ENCODE measurements at places on chromosomes 12 and 14.

- no peak for DNase-seq
These were observed 860.9 kb upstream of the MDGA2 start for GRCh38 chr14:48536318-48536717.

GRCh38 chr12:82411546-82412230 lies 53.4 kb downstream of the METTL25 start:
- DNase-seq, result no peak

DNA sequence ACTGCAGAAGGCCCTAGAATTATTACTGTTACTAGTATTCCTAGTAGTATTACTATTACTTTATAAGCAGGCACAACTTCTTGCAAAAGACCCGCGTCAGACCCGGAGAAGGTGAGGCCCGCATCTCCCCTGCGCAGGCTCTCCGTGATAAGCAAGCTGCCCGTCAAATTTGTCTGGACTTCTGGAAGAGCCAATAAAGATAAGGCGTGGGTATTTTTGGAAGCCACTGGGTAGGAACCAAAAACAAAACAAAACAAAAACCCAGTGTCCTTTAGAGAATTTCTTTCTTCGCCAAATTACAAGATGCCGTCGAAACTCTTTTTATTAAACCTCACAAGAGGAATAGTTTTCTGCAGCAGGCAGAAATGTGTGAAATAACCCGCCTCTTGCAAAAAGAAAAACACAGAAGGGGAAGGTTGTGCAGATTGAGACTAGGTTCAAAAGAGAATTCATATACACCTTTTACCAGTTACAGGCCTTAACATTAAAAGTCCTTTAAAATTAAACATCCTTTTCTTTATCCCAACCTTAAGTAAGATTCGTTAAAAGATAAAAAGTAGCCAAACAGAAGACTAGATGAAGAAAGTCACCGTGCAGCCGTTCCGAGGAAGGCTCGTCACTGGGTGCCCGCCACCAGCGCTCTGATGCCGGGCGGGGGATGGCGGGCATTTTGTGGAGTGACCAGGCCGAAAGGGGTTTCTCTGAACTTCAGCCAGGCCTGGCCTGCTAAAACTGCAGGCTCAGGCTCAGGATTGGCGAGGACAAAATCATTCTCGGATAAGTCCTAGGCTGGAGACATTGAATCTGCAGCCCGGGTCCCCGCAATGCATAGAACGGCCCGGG lies 1.6 kb downstream of the TBX5 start:
- no peak for DNase-seq

- DNase-seq, result no peak
These were observed 26.9 kb downstream of the TTC6 start for GRCh38 chr14:37622231-37622923.

- DNase-seq, result no peak
These were observed 9.8 kb downstream of the SSTR1 start for GRCh38 chr14:38217553-38217952.

DNA sequence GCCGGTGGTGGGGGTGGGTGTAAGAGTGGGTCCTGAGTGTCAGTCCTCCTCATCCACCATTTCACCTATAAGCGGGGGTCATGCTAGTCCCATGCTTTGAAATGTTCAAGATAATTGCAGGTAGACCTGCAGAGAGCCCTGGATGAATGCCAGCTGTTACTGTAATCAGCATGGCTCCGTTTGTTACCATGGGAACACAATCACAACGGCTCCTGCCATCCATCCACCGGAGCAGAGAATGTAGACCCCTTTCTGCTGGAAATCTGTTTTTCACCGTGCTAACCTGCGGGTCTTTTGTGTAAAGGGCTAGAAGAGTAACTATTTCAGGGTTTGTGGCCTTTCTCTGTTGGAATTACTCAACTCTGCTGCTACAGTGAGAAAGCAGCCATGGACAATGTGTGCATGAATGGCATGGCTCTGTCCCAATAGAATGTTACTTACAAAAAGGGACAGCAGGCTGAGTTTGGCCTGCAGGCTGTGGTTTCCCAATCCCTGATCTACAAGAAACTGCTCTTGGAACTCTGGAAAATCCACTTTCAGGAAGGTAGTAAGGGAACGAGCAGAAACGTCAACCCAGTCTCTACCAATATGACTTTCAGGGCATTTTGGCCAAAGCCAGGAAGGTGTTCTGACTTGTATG lies 36.1 kb downstream of the KCTD10 start:
- DNase-seq, result peak; percentile 68

DNA sequence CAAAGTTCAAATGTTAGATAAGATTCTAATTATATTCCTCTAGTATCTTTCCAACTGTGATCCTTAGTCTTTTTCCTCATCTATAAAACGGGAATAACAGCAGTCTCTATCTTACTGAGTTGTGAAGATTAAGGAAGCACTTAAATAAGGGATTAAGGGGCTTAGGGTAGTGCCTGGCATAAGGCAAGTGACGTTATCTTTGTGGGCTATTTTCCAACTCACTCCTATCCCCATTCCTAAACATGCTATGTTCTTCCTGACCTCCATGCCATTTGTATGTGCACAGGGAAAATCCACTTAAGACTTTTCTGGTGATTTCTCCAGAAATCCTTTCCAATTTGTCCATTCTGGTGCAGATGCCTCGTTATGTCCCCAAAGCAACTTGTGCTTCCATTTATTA lies 33.3 kb downstream of the SUPT16H start:
- no peak for DNase-seq

DNA sequence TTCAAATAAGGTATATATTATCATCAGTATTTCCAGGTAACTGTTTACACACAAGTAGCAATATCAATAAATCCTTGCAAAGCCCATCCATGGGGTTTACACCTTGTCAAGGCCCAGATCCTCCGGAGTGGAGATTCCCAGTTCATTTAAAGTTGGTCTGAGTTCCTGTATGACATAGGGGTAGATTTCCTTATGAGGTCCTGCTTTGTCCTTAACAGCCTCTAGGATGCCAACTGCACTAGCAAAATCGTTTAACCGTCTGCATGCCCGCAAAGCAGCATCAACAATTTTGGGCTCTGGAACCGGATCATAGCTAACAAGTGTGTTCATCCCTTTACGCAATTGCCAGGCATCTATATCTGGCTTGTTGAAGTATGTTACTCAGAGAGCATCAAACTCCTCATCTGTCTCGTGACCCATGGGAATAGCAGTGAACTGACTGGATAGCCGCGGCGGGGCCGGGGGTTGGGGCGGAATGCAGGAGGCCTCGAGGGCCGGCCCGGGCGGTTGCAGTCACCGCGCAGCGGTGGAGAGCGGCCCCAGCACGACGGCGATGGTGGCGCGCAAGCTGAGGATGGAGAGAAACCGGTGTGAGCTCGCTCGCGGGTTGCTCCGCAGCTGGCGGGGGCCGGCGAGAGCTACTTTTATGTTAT lies 30.6 kb upstream of the FBXO34 start:
- DNase-seq, result no peak

DNA sequence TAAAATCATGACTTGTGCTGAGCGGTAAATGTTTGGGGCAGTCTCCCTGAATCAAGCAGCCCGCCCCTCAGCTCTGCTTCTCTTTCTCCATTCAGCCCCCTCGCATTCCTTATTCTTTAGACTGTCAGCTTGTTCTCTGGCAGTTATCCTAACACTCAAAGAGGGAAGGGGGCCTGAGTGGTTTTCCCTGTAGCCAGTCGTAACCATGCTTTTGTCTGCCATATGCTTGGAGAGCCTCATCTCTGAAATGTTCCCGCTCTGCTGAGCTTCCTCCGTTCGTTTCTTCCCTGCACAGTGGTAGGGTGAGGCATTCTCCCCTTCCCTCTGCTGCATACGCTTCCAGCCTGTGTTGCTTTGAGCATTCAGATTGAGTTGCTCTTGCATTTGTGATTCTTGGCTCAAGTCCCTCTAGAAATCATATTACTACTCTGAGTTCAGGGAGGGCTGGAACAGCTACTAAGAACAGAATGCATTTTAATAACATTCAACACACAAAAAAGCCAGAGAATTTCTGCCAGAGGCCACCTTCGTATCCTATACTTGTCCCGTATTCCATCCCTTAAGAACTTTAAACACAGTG lies 119.7 kb downstream of the FBXL14 start:
- DNase-seq, result peak; percentile 29

- no peak for DNase-seq
These were observed 17.6 kb upstream of the FAM222A start for GRCh38 chr12:109695961-109696461.

DNA sequence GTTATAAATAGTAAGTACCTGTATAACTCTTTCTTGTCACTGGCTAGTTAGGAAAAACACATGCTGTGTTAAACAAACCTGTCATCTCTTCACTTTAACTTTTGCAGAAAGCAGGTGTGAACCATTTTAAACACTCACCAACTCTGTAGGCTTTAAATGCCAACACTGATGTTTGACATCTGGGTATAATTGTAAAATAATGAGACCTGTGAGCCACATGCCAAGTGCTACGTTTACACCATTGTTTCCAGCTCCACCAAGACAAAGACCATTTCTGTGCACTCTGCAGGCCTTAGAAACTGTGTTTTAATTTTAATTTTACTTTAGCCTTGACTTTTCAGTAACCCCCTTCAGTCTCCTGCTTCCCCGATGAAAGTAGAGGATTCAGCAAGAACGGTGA lies 11.0 kb downstream of the TPH2 start:
- DNase-seq, result no peak

DNA sequence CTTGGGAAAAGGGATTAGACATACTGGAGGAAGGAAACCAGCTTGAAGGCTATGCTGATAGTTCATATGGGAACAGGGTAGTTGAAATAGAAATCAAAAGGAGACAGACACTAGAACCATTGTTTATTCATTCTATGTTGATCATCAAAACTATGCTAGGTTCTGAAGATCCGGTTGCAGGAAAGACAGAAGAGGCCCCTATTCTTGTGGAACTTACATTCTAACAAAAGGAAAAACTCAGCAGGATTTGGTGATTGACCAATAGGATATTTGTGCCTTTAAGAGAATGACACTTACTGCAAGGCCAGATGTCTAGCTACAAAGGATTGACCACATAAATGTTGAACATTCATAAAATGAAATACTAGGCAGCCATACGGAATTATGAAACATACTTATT lies 179.2 kb downstream of the AKAP6 start:
- DNase-seq, result no peak

- no peak for DNase-seq
These were observed 164.7 kb downstream of the ADCK1 start for GRCh38 chr14:77964586-77964985.

DNA sequence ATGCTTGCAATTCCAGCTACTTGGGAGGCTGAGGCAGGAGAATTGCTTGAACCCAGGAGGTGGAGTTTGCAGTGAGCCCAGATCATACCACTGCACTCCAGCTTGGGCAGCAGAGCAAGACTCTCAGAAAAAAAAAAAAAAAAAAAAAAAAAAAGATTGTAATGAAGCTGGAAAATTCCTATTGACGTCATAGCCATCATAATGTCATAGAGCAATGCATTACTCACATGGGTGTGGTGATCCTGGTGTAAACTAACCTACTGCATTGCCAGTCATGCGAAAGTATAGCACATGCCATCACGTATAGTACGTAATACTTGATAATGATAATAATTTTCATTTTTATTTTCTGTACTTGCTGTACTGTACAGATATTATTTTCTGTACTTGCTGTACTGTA lies 42.7 kb upstream of the NID2 start:
- no peak for DNase-seq

DNA sequence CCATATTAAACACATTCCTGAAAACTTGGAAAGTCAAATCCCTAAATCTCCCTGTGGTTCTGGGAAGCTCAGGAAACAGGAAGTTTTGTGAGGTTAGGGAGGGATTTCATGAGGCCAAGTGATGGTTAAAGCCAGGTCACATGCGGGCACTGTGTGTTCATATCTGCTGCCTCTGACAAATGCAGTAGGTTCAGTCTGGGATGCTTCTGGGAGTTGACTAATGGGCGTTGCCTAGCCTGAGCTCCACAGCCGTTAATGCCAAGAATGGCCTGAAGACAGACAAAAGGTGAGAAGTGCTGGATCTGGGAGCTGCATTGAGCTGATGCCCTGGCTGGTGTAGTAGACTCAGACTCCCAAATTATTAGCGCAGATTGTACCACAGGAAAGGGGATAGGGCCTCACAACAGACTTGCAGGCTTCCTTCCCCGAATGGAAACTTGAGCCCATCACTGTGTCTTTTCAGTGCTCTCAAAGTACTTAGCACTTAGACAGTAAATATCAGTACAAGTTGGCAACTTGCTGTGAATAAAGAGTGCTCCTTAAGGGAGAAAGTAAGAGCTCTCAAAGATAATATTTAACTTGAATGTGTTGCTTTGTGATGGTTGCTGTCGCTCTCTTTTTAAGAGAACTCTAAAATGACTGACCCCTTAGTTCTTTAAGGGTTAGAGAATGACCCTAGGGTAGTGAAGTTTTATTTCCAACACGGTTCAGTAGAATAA lies 17.3 kb downstream of the GSG1 start:
- DNase-seq, result peak; percentile 71

DNA sequence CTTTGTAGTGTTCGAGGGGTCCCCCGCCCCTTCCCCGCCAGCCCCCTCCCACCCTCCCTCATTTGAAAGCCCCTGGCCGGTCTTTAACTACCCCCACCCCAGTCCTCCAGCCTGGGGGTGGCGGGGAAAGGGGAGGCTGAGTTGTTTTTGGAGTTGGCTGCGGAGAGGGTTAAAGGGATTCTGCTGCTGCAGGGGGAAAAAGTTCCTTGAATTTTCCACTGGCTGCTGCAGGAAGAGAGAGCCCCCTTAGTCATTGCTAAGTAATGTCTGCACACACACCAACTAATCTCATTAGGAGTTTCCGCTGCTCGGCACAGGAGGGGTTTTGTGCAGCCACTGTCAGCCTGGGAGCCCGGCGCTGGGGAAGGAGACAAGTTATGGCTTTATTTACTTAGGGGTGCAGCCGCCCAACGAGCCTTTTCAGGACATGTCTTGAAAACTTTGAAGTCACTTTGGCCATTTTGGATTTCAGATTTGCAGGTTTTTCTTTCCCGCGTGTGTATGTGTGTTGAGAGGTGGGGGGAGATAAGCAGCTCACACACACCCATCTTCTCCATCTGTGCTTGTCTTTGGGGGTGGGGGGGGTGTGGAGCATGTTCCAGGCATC lies 1.8 kb downstream of the ELK3 start:
- DNase-seq, result no peak

DNA sequence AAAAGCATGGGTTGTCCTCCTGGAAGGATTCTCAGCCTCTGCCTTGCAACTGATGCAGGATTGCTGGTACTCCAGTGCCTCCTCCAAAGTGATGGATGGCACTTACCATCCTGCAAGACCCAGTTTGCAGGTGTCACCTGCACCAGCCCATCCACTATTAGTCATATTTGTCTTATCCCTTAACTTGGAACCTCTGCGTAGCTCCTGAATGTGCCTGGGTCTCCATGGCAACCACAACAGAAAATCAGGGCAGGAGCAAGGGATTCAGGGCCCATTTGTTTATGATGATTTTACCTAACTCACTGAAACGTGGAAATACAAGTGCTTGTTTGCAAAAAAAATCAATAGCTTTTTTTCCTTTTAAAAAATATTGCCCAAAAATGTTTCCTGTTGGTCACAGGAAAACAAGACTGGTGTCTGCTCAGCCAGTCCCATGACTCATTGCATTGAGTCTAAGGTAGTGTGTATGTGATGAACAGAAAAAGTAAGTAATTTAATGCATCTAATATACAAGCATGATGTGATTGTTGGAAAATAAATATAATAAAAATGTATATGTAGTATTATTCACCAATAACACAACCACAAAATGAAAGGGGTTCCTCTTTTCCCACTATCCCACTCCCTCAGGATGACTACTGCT lies 1196.3 kb upstream of the TMEM132C start:
- no peak for DNase-seq

GRCh38 chr14:101588286-101588975 lies 27.1 kb downstream of the DIO3 start:
- no peak for DNase-seq

GRCh38 chr12:124581307-124582107 lies 14.1 kb upstream of the NCOR2 start:
- DNase-seq, result no peak

- DNase-seq, result no peak
These were observed 269.9 kb downstream of the RPL10L start for GRCh38 chr14:46381674-46382073.

All from DMS79 (cell line).